ENCODE measurements at places on chromosomes 11 and 22.
A peak's percentile ranks its signal among the peaks of the same experiment; 100 is the strongest.

- no peak for DNase-seq
Observed at GRCh38 chr11:62402226-62402959, 16.4 kb upstream of the SCGB1A1 start.

- peak; percentile 97 for DNase-seq
Observed at GRCh38 chr22:19447330-19448075, at the start of gene C22orf39. TSS of gene C22orf39 (minus strand) at chr22:19447711. CDS start at chr22:19447688, 23 bp downstream.

DNA sequence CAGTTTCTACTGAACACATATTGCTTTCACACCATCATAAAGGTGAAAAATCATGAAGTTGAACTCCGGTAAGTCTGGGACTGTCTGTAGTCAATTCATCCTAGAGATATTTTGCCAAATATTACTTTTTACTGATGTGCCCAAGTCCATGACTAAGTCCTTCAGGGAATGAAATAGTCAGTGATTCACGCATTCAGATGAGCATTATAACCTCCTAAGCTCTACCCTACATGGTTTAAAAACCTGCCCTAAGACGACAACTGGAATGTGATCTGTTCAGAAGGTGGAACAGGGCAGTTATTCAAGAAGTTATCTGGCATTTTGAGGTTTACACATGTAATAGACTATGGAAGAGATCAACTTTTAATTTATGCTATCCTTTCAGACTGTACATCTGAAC is 125.6 kb downstream of the TRPC6 start:
- no peak for DNase-seq

DNA sequence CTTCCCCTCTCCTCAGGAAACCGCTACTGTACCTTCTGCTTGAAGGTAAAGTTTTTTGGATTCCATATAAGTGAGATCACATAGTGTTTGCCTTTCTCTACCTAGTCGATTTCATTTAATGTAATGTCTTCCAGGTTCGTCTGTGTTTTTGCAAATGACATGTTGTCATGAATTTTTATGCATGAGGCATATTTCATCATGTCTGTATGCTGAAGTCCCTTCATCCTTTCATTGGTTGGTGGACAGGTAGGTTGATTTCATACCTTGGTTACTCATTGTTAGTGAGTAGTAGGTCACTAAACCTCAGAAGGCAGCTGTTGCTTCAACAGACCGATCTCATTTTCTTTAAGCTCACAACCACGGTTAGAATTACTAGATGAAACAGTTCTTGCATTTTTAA is 60.3 kb downstream of the LRRC74B start:
- no peak for DNase-seq

DNA sequence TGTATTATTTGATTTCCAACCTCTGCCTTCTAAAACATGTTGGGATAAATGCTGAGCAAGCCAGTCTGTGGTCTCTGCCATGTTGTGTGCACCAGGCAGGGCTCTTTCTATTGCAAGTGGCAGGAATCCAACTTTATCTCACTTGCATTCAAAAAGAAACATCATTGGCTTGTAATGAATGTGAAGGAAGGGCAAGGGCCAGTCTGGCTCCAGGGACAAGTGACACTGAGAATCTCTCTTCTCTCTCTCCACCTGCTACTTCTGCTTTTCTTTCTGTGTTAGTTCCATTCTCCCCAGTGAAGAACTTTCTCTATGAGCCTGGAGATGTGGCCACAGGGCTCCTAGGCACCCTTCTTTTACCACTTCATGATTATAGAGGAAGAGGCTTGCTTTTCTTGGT is 329.9 kb upstream of the NCAM1 start:
- no peak for DNase-seq

GRCh38 chr11:30987819-30988218 is 381.7 kb downstream of the DCDC1 start:
- no peak for DNase-seq

DNA sequence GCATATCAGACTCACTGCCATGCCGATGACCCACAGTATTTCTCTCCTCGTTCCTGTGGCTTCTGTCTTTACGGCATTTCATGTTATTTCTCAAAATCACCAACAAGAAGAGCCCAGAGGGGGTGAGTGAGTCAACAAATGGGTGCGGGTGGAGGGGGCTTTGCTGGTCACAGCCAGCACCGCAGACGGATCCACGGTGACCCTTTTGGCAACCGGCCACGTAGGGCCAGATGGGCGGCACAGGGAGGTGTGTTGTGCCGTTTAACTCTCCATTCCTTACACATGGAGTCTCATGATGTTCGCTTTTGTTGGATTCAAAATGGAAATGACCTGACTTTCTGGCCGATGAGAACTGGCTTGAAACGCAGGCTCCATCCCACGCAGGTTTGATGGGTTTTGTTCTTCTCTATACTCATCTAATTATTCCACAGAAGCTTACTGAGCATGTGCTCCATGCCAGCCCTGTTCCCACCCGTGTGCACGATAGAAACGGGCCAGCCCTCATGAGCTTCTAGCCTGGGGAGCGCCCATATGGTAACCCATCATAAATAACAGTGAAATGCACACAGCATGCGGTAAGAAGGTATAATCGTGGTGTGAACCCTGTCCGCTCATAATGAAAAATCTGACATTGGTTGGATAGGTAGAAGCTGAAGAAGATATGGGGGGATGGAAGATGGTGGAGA is 319.9 kb downstream of the BRD1 start:
- no peak for DNase-seq

DNA sequence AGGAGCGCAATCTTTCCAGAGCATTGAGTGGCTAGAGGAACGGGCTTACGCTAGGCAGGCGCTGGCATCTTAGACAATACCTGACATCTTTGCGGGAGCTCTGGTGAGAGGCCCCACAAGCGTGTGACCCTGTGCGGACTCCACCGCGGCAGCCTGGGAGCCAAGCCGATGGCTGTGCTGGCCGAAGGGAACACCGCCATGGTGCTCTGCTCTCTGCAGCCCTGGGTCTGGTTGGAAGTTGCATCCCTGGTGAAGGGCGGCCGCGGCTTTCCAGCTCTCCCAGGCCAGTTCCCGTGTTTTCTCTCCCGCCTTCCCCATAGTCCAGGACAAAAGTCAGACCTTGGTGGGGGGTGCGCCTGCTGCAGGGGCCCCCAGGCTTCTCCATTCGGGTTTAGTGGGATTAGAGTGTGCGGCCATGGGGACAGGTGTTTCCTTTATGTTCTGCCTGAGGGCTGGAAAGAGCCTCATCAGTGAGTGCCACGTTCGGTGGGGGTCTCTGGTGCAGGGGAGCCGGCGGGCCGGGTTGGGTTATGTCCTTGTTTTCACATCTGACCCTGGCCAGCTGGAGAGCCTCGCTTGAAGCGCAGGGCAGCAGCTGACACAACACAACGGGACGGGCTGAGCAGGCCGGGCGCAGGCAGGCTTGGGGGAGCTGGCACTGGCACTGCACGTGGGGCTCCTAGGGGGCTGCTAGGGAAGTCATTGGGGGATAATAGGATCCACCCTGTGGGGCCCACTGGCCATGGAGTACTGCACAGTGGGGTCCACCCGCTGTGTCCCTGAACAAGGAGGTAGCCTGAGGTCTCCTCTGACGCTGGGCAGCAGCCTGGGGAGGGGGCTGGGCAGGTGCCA is 94.8 kb downstream of the KCNQ1 start:
- no peak for DNase-seq

DNA sequence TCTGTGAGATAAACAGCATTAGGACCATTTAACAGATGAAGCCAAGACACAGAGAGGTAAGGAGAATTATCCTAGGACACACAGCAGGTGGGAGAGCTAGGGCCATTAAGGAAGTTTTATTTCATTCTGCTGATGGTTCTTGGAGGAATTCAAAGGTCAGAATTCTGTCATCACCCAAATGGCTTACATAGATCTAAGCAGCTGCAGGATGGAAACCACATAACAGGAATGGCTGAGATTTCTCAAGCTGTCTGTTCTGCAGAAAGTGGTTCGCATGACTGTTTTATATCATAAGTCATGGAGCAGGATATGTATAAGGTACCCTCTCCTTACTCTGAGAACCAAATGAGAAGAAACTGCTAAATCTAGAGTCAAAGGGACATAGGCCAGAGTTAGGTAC is 163.2 kb upstream of the NARS2 start:
- no peak for DNase-seq

DNA sequence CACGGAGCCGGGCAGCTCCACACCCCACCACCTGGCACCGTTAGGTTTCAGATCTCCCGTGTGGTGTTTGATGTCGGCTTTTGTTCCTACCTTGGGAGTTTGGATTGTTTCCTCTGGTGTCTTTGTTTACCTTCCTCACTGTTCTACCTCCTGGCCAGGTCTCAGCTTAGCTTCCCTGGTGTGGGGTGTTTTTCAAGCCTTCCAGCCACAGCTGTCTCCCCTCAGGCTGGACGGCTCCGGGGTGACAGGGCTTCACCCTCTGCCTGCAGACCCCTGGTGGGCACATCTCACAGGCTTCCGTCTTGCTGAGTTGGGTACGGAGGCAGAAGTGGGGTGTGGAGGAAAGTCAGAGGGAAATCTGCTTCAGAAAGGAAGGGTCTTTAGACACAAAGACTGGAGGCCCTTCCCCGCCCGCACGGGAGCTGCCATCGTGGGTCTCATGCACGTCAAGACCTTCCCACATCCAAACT is 59.6 kb upstream of the EMID1 start:
- DNase-seq = no peak

GRCh38 chr11:44943118-44943517 is 7.6 kb downstream of the TP53I11 start:
- DNase-seq = no peak

DNA sequence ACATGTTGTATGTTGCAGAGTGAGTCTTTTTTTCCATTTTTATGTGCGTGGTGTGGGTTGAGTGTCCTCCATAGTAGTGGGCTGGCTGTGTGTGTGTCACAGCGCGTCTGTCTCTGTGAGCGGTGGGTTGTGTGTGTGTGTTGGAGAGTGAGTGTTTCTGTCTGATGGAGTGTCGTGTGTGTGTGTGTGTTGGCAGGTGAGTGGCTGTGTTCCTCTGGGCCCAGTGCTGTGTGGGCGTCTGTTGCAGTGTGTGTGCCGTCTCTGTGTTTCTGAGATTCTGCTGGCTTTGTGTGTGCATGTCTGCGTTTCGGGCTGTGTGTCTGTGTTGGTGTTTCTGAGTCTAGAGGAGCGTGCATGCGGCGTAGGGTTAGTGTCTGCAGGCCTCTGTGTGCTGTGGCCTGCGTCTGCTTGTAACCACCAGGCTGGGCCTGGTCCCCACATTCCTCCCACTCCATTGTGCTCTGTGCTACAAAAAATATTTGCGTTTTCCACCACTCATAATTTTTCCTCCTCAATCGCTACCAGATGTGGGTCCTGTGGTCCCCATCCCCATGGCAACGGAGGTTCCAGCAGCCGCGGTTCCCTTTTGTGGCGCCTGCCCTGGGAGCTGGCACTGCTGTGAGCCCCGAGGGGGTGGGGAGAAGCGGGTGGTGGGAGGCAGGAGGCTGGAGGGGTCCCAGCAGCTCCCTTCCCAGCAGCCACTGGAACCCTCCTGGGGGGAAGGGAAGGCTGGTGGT is 15.2 kb downstream of the SCARF2 start:
- DNase-seq = no peak

DNA sequence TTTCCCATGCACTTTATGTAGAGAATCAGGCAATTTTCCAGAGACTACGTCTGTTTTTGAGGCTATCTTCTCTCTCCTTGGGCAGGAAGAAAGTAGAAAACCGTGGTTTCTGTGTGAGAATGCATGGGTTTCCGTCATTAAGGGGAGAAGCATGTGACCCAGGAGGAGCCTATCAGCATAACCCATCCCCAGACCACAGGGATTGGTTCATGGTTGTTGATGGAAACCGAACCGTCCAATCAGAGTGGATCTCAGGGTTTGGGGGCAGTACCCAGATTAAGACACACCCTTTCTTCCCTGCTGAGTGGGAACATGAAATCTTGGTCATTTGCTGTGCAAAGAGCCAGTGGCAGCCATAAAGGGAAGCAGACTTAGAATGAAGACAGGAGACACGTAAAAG is 517.8 kb downstream of the MN1 start:
- DNase-seq = no peak

DNA sequence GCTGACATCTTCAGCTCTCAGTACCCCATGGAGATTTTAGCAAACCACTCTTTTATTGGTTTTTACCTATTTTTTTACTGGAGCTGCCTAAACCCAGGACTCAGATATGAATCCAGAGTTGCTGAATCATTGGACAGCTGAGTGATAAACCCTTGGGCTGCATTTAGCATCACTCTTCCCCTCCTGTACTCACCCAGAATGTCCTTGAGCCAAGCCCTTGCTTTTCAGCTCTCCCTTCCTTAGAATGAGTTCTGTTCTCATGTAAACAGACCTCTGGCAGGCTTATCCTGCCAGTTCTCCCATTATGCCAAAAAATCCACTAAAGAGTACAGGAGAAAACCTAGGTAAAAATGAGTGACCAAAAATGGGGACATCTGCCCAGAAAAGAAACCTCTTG is 200.1 kb upstream of the POU2AF2 start:
- DNase-seq = no peak

- no peak for DNase-seq
Observed at GRCh38 chr11:73258104-73259035, 13.8 kb upstream of the P2RY6 start.

DNA sequence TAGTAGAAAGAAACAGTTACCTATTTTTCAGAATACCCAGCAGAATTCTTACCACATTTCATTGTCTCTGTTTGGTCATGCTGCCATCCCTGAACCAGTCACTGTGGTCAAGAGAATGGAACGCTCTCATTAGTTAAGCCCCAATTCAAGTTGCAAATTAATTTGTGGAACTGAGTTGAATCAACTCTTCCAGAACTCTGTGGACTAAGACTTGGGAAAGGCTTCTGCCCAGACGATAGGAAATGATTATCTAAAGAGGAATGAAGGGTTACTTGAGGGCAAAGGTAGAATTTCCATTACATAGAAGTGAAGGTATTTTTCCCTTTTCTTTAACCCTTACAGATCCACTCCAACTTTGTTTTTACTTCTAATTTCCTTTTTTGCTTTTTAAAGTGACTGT is 286.4 kb downstream of the DYNC2H1 start:
- no peak for DNase-seq

- DNase-seq = no peak
Observed at GRCh38 chr22:43698403-43698802, 113.7 kb downstream of the EFCAB6 start.

DNA sequence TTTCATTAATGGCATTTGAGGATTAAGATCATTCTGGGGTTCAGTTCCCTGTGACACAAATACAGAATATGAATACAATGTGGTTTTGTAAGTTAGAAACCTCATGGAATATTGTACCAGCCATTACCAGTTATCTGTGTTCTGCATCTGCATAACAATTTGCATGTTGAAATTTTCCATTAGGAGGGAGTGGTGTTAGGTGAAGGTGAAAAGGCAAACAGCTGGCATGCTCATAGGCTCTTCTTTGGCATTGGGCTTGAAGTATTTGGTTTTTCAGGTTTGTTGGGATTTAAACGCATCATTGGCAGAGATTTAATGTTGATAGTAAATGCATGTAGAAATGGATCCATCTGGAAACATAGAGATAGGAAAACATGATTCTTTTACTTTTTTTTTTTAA is 18.6 kb downstream of the RTN3 start:
- no peak for DNase-seq

GRCh38 chr11:116202922-116203321 is 569.9 kb downstream of the BUD13 start:
- no peak for DNase-seq

GRCh38 chr22:50726643-50727340 is 11.2 kb upstream of the ACR start:
- DNase-seq = no peak

GRCh38 chr11:123640677-123641494 is 13.5 kb downstream of the SCN3B start:
- peak; percentile 23 for DNase-seq
